Fibroblast of the aortic adventitia (primary cell): ENCODE measurements at places on chromosomes 11 and 22. TPM values are rescaled to one million over a fixed set of nuclear protein-coding genes. Genes with fewer than 3 reads are reported as not detected.

Gene SCGB1D2
- total RNA-seq: not detected in 2 replicates

Gene MUC2
- not detected in 2 replicates for total RNA-seq

Gene SCARF2
- total RNA-seq: 11.8 and 42.9 TPM in 2 replicates

Gene GUCY1A2
- total RNA-seq: 1.1 and 1.6 TPM in 2 replicates

Gene PKNOX2
- total RNA-seq: 2.0 and 8.6 TPM in 2 replicates
